Dorsolateral prefrontal cortex (tissue), 122 donors: ENCODE measurements at places on chromosomes 6 and 20.

- DNase-seq, result no peak
Observed at GRCh38 chr6:100948381-100949133, 67.4 kb upstream of the ASCC3 start.

DNA sequence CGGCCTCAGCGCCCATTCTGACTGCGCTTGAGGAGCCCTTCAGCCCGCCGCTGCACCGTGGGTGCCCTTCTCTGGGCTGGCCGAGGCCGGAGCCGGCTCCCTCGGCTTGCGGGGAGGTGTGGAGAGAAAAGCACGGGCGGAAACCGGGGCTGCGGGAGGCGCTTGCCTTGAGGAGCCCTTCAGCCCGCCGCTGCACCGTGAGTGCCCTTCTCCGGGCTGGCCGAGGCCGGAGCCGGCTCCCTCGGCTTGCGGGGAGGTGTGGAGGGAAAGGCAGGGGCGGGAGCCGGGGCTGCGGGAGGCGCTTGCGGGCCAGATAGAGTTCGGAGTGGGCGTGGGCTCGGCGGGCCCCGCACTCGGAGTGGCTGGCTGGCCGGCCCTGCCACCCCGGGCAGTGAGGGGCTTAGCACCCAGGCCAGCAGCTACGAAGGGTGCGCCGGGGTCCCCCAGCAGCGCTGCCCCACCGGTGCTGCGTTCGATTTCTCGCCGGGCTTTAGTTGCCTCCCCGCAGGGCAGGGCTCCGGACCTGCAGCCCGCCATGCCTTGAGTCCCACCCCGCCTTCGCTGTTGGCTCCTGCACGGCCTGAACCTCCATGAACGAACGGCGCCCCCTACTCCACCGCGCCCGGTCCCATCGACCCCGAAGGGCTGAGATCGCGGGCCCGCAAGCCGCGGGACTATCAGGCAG, 45.7 kb upstream of the MCUR1 start:
- no peak for DNase-seq

DNA sequence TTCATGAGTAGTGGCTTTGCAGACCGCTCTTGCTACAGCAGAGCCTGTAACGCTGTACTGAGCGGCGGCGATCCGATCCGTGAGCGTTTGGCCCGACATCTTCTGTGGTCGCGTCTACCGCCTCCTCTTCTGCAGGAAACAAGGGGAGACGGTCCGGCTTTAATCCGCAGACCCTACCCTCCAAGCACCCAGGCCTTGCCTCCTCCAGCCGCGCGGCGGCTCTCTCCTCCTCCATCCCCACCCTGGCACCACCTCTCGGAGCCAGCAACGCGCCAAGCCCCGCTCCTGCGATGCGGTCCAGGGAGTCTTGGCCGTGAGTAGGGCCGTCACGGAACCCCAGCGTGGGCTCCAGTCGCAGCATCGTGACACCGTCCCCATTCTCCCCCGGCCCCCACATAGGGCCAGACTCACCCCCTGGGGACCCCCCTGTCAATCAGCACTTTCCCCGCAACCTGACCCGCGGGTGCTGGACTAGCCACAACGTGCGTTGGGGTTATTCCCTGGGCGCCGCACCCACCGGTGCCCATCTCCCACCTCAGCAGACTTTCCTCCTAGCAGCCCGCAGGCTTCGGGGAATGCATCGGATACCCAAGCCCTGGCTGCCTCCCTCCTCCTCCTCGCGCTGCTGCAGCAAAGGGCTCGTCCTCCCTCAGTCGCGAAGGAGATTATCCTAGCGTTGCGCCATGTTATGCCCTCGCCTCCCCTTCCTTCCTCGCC, 914 bp downstream of the SNAP91 start:
- DNase-seq, result peak; percentile 51

- no peak for DNase-seq
Observed at GRCh38 chr6:143441680-143442545, 8.6 kb downstream of the ADAT2 start.

DNA sequence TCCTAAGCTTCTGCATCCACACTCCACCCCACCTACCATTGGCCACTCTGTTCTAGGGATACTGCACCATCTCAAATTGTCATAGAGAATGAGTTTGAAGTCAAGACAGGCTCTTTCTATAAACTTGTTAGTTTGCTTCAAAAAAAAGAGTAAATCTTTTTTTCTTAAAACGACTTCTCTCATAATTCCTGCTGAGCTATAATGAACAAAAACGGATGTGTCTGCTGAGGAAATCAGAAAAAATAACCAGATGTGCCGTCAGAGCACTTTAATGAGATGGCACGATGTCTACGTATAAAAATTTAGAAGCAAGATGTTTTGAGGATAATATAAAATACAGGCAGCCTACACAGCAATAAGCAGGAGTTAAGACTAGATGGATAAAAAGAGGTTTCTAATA, 24.0 kb upstream of the DDO start:
- no peak for DNase-seq

- DNase-seq, result no peak
Observed at GRCh38 chr6:17505767-17506280, 94.3 kb upstream of the FAM8A1 start.

DNA sequence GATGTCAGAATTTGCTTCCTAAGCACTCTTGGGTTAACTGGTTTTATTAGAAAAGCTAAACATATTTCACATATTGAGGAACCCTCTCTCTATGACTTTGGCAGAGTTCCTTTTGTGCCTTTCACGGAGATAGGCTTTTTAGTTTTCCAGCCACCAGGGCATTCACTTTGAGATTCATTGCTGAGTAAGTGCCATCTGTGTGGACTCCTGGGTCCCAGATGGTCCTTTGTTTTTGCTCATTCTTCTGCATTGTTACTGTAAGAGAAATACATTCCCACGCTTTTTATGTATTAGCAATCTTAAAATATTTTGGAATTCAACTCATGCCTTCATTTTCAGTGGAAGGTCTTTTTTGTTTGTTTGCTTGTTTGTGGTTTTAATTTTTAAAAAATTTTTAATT, 76.3 kb upstream of the PHACTR2 start:
- DNase-seq, result no peak

GRCh38 chr20:20435453-20435852, 67.5 kb downstream of the INSM1 start:
- DNase-seq, result no peak

DNA sequence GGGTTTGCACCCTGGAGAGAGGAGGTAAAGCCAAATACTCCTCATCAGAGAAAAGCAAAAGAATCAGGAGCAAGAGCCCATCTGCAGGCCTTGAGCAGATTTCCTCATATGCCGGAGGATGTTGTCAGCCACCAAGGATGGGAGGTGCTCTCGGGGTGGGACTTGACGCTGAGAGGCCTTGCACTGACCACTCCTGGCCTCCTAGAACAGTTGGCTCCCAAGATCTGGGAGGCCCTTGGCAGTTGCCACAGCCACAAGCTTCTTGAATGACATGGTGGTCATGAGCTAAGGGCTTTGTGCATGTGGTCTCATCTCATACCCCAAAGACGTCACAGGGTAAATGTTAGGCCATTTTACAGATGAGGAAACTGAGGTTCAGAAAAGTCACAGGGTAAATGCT, 75.2 kb upstream of the PMEPA1 start:
- no peak for DNase-seq

- no peak for DNase-seq
Observed at GRCh38 chr6:54262971-54263370, 45.3 kb upstream of the TINAG start.

DNA sequence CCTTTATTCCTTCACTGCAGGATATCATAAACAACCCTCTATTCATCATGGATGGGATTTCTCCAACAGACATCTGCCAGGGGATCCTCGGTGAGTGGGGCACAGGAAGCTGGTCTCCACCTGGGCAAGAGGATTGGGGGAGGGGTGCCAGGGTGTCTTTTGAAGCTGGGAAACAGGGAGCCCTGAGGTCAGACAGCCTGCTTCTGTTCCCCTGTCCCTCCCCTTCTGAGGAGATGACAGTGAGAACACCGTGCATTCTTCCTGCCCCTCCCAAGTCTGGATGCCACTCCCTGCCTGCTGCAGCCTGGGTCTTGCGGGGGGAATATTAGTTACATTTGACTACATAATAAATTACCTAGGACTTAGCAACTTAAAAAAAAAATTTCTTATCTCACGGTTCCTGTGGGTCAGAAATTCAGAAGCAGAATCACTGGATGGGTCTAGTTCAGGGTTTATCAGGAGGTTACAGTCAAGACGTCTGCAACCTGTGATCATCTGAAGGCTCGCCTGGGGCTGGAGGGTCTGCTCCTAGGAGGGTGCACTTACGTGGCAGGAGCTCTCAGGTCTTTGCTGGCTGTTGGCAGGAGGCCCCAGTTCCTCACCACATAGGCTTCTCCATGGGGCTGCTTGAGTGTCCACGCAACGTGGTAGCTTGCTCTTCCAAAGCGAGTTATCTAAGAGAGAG, 11.4 kb downstream of the CAPN11 start:
- DNase-seq, result no peak

- DNase-seq, result no peak
Observed at GRCh38 chr6:17472653-17473183, 79.3 kb downstream of the CAP2 start.

- DNase-seq, result no peak
Observed at GRCh38 chr20:12020846-12021245, 103.2 kb downstream of the BTBD3 start.

- no peak for DNase-seq
Observed at GRCh38 chr20:23084845-23085365, 1.2 kb downstream of the CD93 start.

- DNase-seq, result no peak
Observed at GRCh38 chr6:104959026-104959858, 2.3 kb downstream of the LIN28B start.

DNA sequence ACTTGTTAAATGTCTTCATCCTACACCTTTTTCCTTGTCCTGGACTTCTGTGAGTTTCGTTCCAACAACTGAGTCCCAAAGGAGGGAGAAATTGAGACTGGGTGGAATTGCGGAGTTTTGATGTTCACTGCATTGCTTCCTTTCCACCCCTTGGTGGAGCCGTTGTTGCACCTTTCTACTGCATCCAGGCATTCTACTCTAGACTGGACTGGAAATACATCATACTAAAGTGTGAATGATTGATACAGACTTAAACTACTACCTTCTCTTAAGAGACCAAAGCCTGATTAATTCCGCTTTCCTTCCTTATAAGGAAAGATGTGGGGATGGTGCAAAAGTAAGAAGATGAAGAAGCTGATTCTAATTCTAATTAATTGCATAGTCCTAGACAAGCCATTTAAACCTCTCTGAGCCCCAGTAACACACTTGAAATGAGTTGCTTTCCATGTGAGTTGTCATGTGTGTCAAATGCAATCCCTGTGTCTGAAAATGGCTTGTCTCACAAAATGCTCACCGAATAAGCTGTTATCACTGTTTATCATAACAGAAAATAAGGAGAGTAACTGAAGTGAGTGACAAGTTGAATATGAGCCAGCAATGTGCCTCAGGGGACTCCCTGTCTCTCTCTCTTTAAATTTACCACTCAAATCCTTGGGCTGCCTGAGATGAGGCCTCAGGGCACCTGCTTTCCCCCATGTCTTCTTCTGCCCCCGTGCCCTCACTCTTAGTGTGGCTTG, 338.3 kb upstream of the CHD6 start:
- no peak for DNase-seq

GRCh38 chr20:32527052-32527446, 58.1 kb downstream of the NOL4L start:
- no peak for DNase-seq

DNA sequence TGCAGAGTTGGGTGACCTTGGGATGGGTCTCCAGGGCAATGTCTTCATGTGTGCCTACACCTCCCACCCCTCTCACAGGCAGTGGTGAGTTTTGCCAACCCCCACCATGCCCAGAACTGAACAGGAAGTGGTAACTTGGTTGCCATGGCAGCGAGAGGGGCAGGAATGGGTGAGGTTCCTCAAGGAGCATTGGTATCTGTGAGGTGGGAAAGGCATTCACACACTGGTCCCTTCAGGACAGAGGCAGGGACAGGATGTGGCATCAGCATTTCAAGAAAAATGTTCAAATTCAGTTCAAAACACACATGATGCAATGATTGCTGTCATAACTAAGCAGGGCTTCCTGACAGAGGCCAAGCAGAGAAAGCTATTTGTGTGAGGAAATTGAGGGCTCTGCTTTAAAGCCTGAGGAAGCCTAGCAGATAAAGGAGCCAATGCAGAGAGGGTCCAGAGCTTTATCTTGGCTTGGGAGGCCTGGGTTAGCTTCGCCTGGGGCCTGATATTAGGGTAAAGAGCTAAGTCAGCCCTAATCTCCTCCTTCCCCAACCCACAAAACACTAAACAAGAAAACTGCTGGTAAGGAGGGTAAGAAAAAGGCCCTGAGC, 551 bp downstream of the TREML2 start:
- DNase-seq, result no peak

DNA sequence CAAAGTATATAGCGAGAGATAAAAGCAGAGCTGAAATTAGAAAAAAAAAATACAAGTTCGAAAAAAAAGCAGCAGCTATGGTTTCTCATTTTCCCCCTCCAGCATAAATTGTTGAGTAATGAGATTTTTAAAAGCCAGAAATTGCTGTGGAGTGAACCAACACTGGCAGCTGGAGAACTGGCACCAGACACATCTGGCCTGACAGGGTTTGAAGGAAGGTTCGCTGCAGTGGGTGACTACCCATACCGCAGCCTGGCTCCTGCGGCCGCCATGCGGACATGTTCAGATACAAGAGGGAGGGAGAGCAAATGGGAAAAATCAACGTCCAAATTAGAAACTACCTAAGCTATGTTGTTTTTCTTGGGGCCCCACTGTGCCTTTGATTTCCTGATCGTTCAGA, 3.3 kb downstream of the APCDD1L start:
- DNase-seq, result no peak

GRCh38 chr20:57399587-57400155, 8.5 kb downstream of the RBM38 start:
- no peak for DNase-seq

- no peak for DNase-seq
Observed at GRCh38 chr20:52649727-52650126, 322.4 kb upstream of the TSHZ2 start.

- no peak for DNase-seq
Observed at GRCh38 chr6:90719321-90720195, 132.7 kb upstream of the MAP3K7 start.

- no peak for DNase-seq
Observed at GRCh38 chr6:125312950-125313349, 11.2 kb upstream of the HDDC2 start.

DNA sequence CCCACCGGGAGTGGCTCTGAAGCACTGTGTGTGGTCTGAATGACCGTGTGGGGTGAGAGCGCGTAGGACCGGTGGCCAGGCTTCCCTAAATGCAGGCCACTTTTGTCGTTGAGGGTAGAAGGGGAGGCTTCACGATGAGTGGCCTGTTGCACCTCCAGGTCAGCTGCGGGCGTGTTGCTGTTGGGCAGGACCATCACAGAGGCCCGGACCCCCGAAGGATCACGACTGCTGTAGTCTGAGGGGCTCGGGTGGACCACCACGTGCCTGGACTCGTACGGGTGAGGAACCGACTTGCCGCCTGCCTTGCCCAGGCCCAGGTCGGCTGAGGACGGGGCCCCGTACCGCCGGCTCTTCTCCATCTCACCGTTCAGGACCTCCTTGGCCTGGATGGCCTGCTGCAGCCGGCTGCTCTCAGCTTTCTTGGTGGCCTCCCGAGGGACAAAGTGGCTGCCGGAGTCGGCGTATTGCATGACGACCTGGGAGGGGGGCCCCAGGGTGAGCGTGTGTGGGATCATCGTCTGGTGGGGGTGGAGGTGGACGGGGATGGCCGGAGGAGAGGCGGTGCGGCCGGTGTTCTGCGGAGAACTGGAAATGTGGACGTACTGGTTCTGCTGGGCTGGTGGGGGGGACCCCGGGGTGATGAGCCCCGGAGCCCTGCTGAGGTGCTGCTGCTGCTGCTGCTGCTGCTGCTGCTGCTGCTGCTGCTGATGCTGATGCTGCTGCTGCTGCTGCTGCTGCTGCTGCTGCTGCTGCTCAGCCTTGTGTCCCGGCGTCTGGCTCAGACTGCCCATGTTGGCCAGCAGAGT, 88.8 kb downstream of the GMPR start:
- no peak for DNase-seq
